ENCODE measurements at places on chromosomes 3 and 15. TPM values are rescaled to one million over a fixed set of nuclear protein-coding genes. Genes with fewer than 3 reads are reported as not detected.

PLA1A gene
- not detected for total RNA-seq

SMAD3 gene
- 33.0 TPM for total RNA-seq

TERB2 gene
- total RNA-seq, result not detected

MAGI1 gene
- total RNA-seq, result 6.3 TPM

SNURF gene
- total RNA-seq, result 2.0 TPM

Data from cardiac ventricle fibroblast (primary cell).